ENCODE measurements at places on chromosomes 3 and 15.

DNA sequence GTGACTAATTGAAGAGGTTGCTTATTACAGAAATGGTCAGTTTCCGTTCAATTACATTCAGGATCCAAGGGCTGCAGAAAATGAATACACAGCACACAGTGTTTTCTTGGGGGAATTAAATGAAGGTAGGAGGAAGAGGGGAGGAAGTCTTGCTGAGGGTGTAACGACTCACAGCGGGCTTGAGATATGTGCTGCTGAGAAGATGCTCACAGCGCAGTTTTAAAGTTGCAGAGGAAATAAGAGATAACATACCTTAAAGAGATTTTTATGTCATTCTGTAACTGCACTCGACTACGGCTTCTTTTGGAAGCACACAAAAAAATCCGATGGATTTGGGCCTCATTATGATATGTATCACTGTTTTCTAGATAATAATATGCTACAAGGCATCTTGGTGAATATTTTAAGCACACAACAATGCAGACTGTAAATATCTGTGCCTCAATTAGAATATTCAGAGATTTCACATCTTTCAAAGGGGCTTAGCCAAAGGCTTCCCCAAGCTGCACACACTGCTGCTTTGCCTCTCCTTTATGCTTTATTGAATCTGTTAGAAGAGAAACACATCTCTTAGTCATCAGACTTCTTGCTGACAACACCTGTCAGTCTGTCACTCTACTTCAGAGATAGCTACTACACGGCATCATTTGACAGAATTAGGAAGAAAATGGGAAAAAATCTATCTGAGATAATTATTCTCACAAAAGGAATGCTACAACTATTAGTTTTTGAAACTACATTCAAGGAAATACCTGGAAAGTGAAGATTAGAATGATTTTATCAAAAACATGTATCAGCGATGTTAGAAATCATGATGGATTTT is 773.2 kb downstream of the OTOL1 start:
- DNase-seq: no peak

DNA sequence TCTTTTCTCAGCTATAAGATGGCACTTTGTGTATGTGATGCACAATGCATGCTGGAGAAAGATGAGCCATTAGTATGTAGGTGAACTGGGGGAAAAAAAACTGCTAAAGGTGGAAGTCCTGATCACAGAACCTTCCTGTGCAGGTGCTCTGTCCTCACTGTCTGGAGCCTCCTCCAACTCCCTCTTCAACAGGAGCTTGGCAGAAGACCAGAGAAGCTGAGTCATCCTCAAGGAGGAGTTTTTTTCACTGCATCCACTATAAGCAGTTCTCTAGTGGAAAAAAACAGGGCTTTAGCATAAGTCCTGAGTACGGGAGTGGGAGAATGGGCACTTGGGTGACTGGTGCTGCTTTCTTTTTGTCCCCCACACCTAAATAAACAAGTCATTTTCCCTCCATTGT is 168.4 kb upstream of the CADPS start:
- no peak for DNase-seq

GRCh38 chr3:76051145-76051544 is 265.8 kb upstream of the ZNF717 start:
- DNase-seq: no peak

DNA sequence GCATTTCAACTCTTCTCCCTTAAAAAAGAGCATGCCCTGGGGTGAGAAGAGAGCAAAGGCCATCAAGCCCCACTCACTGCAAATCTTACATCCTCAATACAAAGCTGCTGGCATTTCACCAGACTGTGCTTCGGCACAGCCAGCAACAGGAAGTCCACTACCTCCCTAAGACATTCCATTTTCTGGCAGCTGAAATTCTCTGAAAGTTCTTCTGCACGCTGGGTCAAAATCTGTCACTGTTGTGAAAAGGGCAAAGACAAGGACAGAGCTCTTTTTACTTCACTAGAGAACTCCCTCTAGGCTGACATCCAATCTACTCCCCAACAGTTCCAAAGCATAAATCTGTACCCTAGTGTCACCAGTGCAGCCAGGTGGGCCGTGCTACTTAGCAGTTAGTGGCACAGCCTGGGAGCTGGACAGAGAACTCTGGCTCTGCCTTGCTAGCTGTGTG is 6.3 kb downstream of the MTMR10 start:
- DNase-seq: no peak

GRCh38 chr3:73503781-73504180 is 121.0 kb downstream of the PDZRN3 start:
- no peak for DNase-seq

DNA sequence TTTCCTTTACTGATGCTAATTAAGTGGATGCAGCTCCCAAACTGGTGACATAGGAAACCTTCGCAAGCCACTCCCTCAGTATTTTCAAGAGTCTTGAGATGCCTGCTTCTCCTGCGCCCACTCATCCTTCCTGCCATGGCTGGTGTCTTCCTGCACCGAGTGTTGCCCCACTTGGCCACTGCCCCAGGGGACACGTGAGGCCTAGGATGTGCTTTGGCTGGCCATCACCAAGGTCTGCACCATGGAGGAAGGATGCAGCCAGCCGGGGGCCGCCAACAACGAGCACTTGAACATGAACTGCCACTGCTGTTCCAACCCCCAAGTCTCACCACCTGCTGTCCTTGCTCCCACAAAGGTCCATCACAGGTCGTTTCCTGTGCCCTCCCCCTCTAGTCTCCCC is 34.1 kb downstream of the EPHB3 start:
- DNase-seq: no peak

- DNase-seq: no peak
Observed at GRCh38 chr3:120039642-120040610, 54.3 kb downstream of the GSK3B start.

DNA sequence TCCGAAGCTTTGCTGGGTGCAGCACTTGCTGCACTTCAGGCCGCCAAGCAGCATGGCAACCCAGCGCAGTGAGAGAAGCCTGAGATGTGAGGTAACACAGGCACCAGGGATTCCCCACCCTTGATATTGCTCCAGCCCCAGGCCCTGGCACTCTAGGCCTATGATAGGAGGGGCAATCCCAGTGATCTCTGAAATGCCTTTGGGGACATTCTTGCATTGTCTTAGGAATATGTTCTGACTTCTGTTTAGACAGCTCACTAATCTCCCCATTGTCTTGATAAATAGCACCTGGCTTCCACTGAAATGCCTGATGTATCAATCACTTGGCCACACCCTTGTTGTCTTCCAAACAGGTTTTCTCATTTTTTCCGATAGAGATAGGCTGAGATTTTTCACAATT is 102.8 kb downstream of the SOX14 start:
- DNase-seq: no peak

DNA sequence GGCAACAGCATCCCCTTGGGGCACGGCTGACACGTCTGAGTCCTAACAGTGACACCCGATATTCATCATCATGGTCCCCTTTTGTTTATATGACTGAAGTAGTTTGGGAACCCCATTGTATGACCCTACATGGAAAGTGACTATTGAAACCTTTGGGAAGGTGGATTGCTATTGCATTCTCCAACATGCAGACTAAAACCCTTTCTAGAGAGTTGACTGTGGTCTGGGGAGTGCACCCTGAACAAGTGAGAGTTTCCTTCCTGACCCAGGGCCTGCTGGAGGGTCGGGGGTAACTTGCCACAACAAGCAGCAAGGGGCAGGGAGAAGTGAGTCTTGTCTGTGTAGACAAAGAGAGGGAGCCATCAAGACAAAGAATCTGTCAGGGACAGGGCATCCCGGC is 54.4 kb downstream of the ISG20 start:
- no peak for DNase-seq

- DNase-seq: no peak
Observed at GRCh38 chr15:75696311-75696720, 16.3 kb downstream of the CSPG4 start.

- DNase-seq: no peak
Observed at GRCh38 chr3:126469479-126469878, 6.2 kb downstream of the ZXDC start.

GRCh38 chr3:104088738-104089137 is 1278.0 kb upstream of the ALCAM start:
- DNase-seq: no peak

DNA sequence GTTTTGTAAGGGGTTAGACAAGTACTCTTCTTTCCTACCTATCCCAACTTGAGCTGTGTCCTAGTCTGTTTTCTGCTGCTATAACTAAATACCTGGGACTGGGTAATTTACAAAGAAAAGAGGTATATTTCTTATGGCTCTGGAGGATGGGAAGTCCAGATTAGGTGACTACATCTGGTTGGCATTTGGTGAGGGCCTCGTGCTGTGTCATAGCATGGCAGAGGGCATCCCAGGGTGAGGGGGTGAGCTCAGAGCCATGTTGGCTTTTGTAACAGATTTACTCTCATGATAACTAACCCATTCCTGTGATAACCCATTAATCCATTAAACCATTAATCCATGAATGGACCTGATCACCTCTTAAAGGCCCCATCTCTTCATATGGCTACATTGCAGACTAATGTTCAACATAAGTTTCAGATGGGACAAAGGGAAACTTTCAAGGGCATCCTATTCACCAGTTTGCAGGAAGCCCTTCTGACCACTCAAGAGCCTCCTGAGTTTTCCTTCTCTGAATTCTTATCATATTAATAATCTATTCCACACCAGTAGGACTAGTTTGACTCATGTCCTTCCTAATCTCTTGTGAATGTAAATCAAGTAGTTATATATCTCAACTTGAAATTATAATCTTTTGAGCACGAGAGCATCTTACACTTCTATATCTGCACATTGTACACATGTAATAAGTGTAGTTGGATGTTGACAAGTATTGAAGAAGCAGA is 185.7 kb upstream of the ZPLD1 start:
- no peak for DNase-seq

GRCh38 chr3:38640661-38641452 is 8.6 kb downstream of the SCN5A start:
- no peak for DNase-seq

DNA sequence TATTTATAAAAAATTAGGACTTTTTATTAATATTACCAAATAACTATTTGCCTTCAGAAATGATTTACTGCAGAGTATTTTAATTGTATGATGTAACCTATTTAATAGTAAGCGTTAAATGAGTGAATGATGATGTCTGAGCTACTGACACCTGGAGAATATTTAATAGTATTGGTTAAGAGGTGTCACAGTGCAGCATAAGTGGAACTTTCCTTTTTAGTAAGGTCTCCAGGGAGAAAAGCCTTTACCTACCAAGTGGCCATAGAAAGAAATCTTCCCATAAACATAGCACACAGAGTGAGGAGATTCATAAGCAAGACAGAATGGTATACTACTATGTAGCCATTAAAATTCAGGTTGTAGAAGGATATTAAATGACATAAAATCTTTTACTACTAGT is 441.7 kb downstream of the TBL1XR1 start:
- no peak for DNase-seq

GRCh38 chr3:138942861-138943623 is 3.9 kb downstream of the FOXL2 start:
- DNase-seq: no peak

GRCh38 chr15:66866656-66867055 is 164.6 kb downstream of the SMAD6 start:
- DNase-seq: no peak

- no peak for DNase-seq
Observed at GRCh38 chr15:57865294-57865693, 158.8 kb downstream of the POLR2M start.

- no peak for DNase-seq
Observed at GRCh38 chr15:67736810-67737209, 88.5 kb upstream of the SKOR1 start.

DNA sequence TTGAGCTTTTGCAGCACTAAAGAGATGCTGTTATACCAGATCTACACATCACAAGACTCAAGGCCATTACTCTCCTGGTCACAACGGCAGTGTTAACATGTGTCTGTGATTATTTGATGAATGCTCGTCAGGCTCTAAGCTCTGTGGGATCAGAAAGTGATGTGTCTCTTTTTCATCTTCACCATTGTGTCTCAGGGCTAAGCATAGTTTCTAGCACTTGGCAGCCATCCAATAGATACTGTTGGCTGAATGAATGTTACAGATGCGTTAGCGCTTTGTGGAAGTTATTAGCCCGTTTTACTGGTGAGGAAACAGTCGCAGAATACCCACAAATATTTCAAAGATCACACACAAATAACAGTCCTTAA is 1.2 kb upstream of the FAM81A start:
- no peak for DNase-seq

GRCh38 chr15:40941528-40942336 is 11.5 kb upstream of the CHAC1 start:
- DNase-seq: no peak

- no peak for DNase-seq
Observed at GRCh38 chr3:49134471-49135265, 1.8 kb upstream of the LAMB2 start.

- no peak for DNase-seq
Observed at GRCh38 chr15:38878926-38879325, 314.3 kb upstream of the RASGRP1 start.

DNA sequence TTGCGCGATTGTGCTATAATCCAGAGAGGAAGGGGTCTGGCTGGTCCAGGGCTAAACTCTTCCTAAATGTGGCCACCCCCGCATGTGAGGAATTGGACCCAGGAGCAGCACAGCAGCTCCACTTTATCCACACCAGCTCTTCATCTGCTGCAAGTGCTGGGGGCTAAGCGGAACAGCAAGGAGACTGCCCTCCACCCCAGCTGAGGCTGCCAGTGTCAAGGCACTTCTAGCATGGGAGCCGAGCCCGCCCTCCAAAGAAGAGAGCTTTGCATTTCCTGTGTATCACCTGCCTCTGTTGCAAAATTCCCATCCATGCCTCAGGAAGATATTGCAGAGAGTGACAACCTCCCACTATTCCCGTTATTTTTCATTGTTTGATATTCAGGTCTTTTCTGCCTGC is 333.6 kb downstream of the ARRDC4 start:
- no peak for DNase-seq

GRCh38 chr3:56938530-56938929 is 121.9 kb upstream of the SPATA12 start:
- no peak for DNase-seq

DNA sequence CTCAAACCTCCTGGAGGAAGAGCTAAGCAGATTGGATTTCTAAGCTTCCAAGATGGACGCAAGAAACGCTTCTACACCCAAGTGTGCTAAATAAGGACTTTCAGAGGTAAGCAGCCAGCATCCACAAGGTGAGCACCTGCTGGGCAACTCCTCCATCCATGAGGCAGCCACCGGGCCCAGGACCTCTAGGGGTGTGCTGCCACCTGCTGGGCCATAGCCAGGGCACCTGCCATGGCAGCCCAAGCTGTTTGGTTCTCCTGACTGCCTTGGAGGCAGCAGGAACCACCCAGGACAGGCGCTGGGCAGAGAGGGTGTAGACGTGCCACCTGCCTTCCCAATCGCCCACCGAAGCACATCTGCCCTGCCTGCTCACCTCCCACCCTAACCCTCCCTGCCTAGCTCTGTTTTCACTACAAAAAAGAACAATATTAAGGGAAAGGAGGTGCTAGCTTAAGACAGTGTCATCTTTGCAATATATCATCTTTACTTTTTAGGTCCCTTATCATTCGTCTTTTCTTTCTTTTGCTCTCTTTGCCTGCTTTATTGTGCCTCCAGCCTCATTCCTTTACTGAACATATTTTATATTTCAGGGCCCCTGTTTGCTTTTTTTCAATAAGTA is 12.9 kb downstream of the C15orf62 start:
- DNase-seq: no peak
